ENCODE measurements at places on chromosomes 11 and 22.
A peak's percentile ranks its signal among the peaks of the same experiment; 100 is the strongest.

GRCh38 chr22:43923191-43923590, 414 bp upstream of the PNPLA3 start:
- no peak for DNase-seq

DNA sequence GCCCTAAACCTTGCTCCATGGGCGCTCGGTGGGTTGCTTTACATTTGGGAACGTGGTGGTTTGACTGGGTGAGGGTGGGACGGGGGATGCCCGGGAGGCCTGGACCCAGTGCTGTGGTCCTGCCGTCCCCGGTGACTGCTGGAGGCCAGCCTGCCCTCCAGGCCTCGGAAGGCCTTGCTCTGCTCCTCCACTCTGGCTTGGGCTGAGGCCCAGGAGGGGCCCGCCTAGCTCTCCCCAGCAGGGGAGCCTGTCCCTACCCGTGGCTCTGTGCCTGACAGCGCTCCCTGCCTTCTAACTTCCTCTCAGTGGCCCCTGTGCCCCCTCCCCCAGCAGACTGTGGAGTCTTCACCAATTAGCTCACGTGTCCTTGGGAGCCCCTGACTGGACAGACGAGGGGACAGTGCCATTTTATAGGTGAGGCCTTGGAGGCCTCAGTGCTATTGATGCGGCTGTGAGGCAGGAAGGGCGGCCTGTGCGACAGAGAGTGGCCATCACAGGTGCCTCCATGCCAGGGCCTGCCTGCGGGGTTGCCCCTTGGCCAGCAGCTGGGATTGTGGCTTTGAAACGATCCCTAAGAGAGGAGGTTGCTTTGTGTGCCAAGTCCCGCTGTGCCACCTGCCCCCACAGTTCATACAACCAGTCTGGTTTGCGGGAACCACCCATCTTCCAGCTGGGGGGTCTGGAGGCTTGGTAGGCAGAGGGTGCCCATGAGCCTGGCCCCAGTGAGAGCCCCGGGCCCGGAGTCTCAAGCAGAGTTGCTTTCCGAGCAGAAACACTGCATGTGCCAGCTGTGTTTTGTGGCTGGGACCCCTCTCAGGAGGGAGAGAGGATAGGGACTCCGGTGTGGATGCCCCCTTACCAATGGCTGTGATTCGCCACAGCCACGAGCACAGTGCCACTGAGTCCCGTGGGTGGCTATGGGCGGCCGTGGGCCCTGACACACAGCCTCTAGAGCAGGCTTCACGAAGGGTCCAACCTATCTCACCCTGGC, 17.7 kb downstream of the TPCN2 start:
- DNase-seq: no peak

DNA sequence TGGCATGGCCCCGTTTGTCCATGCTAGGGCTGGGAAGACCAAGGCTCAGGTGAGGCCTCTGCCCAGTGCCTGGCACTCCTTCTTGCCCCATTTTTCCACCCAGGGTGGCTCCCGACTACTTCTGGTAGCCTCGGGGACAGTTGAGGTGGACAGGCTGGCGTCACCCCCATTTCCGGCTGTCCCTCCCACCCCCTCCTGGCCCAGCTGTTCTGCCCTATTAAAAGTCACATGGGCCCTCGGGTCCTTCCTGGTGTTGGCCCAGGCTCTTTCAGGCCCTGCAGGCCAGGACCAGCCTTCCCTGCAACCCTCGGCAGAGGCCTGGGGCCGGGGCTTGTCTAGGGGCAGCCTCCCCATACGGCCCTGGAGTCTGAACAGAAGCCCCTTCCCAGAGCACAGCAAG, 9.5 kb downstream of the CD81 start:
- no peak for DNase-seq

GRCh38 chr11:67270256-67271204, 4.3 kb downstream of the GRK2 start:
- no peak for DNase-seq

- peak; percentile 45 for DNase-seq
Measured at GRCh38 chr11:10394229-10395101, 60.6 kb upstream of the AMPD3 start.

DNA sequence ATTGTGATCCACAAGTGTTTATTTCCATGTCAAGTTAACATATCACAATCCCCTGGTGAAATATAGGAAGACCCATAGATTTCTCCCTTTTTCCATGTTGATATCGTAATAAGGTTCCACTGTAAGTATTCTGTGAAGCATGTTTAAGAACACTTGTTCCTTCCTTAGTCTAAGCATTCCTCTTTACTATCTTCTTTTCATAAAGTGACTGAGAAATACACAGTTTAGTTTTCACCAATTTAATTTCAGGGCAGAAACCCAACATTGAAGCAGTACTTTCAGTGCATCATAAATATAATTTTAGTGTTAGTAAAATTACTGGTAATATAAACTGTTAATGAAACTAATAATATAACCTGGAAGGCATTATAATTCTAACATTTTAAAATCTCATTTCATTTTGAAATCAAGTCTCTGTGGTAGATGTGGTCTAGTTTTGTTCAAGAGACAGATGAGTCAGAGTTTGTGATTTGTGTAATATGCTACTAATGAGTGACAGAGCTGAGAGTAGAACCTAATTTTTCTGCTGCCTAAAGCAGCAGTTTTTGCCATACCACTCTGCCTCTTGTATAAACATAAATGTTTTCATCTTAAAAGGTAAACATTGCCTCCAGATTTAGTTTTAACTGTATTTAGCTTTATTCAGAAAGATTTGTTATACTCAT, 79.4 kb downstream of the ATM start:
- peak; percentile 43 for DNase-seq

DNA sequence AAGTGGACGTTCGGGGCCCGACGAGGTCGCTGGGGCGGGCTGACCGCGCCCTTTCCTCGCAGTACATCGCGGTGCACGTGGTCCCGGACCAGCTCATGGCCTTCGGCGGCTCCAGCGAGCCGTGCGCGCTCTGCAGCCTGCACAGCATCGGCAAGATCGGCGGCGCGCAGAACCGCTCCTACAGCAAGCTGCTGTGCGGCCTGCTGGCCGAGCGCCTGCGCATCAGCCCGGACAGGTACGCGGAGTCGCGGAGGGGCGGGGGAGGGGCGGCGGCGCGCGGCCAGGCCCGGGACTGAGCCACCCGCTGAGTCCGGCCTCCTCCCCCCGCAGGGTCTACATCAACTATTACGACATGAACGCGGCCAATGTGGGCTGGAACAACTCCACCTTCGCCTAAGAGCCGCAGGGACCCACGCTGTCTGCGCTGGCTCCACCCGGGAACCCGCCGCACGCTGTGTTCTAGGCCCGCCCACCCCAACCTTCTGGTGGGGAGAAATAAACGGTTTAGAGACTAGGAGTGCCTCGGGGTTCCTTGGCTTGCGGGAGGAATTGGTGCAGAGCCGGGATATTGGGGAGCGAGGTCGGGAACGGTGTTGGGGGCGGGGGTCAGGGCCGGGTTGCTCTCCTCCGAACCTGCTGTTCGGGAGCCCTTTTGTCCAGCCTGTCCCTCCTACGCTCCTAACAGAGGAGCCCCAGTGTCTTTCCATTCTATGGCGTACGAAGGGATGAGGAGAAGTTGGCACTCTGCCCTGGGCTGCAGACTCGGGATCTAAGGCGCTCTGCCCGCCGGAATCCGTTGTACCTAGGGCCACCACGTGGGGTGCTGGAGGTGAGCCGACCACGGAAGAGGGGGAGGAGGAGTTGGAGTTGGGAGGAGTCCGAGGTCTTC, 771 bp downstream of the MIF start:
- DNase-seq: peak; percentile 73

GRCh38 chr11:84866922-84867321, 760.2 kb downstream of the DLG2 start:
- DNase-seq: no peak

DNA sequence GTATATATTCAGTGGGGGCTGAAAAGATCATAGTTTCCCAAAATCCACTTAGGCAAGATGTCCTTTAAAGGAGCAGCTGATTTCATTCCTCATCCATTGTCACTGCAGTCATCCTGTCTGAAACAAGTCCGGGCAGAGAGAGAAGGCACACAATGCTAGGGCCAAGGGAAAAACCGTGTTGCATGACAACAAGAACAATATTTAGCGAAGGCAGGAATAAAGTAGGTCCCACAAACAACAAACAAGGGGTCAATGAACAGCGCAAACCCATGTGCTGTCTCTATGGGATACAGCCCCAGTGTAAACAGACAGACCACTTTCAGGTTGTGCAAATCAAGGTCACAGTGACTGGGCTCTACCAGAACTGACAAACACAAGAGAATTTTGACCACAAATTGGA, 9.0 kb downstream of the PAMR1 start:
- no peak for DNase-seq

DNA sequence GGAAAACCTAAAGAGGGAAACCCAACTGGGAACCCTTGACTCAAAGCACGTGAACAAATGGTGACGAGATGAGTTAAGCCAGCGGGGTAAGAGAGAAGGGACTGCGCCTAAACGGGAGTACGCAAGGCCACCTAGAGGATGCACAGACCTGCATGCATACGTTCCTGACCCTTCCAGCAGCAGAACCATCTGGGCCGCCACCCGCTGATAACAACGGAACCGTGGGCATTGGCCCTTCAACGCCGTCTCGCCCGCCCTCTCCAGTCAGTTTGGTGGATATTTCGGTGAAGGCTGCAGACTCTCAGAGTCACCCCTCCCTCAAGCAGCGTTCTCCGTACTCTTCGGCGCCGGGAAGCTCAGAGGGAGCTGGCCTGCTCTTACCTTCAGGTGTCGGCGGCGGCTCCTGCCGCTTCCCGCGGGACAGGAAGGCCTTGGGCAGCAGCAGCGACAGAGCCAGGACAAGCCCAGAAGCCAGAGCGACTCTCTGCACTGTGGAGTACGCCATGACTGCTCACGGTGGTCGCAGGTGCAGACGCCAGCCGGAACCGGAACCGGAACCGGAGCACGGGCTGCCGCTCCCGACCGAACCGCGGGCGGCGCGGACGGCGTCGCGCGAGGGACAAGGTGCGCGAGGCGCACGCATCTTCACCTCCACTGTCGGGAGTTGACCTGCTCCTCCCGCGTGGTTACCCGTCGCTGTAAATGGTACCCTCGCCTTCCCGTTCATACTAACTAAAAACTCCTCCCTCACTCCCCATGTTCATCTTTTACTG, at the start of gene RIC3:
Gene RIC3 (minus strand): TSS at position 541 of the 773 bp plus-strand sequence. CDS start 36 bp downstream, at position 505.
- DNase-seq: no peak

GRCh38 chr11:15169815-15170551, 55.3 kb downstream of the INSC start:
- DNase-seq: no peak

All from fibroblast of skin of scalp (primary cell).